ENCODE measurements at places on chromosomes 6 and 20.

DNA sequence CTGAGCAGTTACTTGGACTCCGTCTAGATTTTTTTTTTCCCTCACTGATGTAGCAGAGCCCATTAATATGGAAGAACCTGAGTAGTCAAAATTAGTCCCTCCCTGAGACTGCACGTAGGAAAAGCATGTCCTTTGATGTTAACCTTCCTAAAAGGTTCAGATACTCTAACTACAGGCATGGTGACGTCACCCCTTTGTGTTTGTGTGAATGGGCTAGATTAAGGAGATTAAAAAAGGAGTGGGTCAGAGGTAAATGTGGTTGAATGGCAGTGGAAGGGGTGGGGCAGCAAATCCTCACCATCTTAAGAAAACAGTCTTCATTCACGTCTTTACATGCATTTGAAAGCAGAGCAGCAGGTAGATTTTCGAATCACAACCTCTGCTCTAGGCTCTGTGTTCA lies 521.1 kb downstream of the TFAP2B start:
- no peak for DNase-seq

DNA sequence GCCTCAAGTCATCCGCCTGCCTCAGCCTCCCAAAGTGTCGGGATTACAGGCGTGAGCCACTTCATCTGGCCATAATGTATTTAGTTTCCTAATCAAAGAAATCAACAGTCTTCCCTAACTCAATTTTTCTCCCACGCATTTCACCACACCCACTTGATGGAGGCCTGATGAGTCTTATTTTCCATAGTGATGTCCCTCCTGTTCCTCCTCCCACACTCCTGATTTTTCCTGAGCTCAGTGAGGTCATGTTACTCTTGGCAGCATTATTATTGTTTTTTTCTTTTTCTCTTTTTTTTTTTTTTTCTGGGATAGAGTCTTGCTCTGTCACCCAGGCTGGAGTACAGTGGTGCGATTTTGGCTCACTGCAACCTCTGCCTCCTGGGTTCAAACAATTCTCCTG lies 8.9 kb downstream of the ABRACL start:
- DNase-seq, result no peak

GRCh38 chr20:11646359-11646758 lies 271.3 kb upstream of the BTBD3 start:
- DNase-seq, result no peak

GRCh38 chr6:29611426-29611825 lies 21.6 kb downstream of the GABBR1 start:
- no peak for DNase-seq

GRCh38 chr6:141634269-141634668 lies 498.5 kb upstream of the GJE1 start:
- no peak for DNase-seq

GRCh38 chr6:34718976-34719375 lies 22.4 kb upstream of the ILRUN start:
- DNase-seq, result no peak

- no peak for DNase-seq
Measured at GRCh38 chr6:135972586-135972985, 121.1 kb downstream of the PDE7B start.

DNA sequence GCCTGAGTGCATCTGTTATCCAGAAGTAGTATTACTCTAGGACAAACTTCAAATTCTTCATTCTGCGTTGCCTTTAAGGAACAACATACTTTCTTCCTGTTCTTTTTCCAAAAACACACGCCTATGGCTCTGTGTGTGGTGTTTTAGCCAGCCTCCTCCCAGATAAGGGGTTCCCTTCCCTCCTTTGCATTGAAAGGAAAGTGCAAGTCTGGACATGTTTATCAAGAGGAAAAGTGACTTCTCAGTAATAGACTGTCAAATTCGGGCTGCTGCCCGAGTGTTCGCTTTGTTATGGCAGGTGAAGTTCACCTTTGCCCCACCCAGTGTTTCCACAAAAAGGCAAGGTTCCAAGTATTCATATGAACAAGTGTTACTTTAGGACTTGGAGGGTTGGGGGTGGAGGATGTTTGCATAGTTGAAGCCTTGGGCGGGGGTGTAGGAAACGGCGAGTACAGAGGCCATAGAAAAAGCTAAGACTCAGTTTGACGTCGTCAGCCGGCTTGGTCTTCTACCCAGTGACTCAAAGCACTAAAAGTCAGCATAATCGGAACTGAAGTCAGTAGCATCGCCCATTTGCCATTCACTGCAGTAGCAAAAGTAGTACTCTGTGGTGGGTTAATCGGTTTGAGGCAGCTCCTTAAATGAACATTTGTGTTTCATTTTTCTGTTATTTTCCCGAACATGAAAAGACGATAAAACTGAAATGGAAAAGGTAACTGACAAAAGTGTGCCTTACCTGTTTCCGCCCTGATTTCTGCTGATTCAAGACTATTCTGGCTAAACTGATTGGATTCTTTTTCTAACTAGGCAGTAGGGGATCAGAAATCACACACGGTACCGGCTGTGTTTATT lies 12.5 kb downstream of the PRDM1 start:
- peak; percentile 88 for DNase-seq

GRCh38 chr20:24693466-24694156 lies 224.2 kb downstream of the SYNDIG1 start:
- no peak for DNase-seq

DNA sequence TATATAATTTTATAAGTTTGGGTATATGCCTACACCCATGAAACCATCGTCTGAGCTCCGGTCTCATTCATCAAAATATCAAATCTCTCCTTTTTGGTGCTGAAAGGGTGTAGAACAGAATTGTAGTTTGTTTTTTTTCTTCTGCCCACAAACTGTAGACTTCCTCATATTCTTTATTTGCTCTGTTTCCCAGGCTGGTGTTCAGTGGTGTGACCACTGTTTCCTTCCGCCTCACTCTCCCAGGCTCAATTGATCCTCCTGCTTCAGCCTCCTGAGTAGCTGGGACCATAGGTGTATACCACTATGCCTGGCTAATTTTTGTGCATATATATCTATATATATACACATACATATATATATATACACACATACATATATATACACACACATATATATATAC lies 139.6 kb upstream of the HCRTR2 start:
- no peak for DNase-seq

GRCh38 chr20:64146936-64147477 lies 17.2 kb upstream of the MYT1 start:
- no peak for DNase-seq

DNA sequence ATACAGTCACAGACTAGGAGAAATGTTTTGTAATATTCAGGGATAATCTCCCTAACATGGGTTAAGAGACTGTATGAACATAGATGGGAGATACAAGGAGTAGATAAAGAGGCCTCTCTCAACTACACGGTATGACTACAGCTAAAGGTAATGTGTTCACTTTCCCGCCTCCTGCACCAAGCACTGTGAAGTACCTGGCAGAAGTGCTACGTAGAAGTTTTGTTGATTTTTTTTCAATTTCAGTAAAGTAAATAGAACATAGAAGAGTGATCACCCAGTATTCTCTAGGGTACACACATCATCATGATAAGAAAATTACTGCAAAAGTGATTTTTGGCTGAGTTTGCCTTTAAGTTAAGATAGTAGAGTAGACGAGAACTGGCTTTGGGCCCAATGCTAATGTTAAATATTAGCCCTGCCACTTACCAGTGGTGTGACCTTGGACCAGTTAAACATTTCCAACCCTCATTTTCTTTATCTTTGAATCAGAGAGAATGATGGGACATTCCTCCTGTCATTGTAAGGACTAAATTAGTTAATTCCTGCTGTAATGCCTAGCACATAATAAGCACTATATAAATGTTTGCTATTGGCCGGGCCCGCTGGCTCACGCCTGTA lies 183.6 kb downstream of the COL9A1 start:
- no peak for DNase-seq

DNA sequence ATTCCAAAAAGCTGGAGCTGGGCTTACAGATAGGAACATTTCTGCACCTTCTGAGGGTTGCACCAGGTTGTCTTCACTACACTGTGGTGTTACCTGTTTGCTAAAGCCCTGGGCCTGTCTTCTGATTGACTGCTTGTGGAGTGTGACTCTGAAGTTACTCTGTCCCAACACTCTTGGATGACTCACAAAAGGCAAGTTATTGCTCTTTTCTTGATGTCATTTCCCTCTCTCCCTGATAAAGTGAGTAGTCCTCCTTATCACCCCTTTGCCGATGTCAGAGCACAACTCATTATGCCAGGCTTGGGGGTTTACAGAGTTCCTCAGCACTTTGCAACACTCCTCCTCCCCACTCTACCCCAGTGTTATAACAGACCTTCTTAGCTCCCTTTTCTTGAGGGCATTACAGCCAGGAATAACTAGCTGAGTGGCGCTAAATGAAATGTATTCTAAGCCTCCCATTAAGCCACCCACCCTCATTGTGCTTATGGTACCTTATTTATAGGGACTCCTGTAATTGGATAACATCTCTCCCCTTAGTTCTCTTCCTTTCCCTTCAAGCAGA lies 36.1 kb upstream of the NKX2-4 start:
- DNase-seq, result no peak

DNA sequence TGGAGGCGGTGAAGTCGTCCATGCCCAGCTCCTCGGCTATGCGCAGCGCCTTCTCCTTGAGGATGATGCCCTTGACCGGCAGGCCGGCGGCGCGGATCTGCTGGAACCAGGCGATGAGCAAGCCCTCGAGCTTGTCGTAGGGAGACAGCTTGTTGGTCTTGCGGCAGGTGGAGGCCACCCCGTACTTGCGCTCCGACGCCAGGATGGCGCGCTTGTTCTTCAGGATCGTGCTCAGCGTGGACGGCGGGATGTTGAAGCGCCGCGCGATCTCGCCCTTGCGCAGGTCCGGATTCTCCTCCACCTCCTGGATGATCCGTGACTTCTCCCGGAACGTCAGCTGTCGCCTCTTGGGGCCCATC lies 435 bp downstream of the CENPB start:
- DNase-seq, result peak; percentile 50

- no peak for DNase-seq
Measured at GRCh38 chr20:39376788-39377187, 414.6 kb downstream of the DHX35 start.

DNA sequence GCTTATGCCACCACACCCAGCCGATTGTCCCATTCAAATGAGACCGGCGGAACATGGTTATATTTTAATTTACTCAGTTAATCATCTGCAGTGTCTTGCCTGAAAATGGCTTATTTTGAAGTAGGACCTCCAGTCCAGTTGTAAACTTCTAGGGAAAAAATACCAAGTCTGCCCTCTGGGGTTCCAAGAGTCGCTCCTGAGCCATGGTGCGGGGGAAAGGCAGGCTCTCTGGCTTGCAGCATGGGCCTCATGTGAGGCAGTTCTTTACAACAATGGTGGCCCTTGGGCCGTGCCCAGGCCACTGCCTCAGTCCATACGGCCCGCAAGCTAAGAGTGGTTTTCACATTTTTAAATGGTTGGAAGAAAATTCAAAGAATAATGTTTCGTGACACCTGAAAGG lies 62.7 kb upstream of the XRN2 start:
- no peak for DNase-seq

GRCh38 chr6:147782302-147782701 lies 273.8 kb downstream of the SAMD5 start:
- DNase-seq, result no peak

GRCh38 chr6:101454106-101454676 lies 60.7 kb downstream of the GRIK2 start:
- DNase-seq, result no peak

GRCh38 chr20:21265261-21266190 lies 37.6 kb upstream of the XRN2 start:
- DNase-seq, result no peak

DNA sequence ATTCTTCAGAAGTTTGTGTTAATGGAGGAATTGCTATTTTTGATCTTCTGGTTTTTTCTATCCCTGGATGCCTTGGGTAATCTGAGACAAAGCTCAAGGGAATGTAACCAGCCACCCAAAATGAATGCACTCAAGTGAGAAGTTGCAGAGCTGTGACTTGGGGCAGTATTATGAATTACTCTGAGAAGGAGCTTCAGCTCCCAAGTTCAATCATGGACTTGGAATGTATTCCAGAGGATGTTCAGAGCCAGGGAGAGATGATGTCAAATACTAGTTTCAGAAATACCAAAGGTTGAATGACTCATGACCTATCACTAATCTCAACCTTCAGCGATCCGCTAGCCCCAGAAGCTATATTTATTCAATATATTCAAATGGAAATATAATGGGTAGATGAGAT lies 375.2 kb upstream of the PLCB4 start:
- DNase-seq, result no peak

GRCh38 chr6:161023316-161023715 lies 31.7 kb downstream of the MAP3K4 start:
- no peak for DNase-seq

DNA sequence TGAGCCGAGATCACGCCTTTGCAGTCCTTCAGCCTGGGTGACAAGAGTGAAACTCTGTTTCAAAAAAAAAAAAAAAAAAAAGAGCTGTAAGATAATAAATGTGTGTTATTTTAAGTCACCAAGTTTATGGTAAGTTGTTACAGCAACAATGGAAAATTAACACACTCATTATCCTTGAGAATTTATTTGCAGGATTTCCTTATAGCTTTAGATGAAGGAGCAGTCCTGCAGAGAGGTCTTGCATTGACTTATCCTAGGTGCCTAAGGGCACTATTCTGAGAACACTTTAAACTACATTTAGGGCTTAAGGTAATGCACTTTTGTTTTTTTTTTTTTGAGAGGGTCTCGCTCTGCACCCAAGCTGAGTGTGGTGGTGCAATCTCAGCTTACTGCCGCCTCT lies 13.8 kb upstream of the SCAF8 start:
- no peak for DNase-seq

DNA sequence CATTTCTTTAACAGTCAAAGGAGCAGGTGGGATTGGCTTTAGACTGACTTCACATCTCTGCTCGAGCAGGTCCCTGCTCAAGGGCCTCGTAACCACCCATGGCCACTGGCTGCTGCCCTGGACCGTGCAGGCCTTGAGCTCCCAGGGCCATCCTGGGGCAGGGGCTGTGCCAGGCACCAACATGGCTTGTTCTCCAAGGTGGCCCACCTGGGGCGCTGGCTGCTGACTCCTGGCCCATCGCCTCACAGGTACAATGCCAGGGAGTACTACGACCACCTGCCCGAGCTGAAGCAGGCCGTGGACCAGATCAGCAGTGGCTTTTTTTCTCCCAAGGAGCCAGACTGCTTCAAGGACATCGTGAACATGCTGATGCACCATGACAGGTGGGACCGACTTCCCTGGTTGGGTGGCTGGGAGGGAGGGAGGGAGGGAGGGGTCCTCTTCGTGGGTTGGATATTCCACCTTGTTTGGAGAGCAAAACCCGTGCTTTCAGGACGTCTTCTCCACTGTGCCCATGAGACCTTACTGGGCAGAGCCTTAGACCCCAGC lies 46.1 kb downstream of the PYGB start:
- no peak for DNase-seq

DNA sequence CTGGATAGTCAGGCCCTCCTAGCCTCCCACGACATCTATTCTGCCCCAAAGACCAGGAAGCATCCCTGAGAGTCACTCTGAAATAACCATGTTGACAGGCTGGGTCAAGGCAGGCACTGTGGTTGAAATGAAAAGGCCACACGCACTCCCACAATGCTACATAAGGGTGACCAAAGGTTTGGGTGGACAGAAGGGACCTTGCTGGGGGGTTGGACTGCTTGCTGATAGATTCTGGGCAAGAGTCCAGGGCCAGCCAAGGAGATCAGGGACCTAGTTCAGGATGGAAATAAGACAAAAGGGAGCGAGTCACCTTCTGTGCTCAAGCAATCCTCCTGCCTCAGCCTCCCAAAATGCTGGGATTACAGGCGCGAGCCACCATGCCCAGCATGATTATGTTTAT lies 32.5 kb upstream of the DSN1 start:
- no peak for DNase-seq
